Activated T-cell treated with anti-CD3 and anti-CD28 coated beads, Interleukin-2, amount 50 U/mL, for 72 hours (primary cell): ENCODE measurements at places on chromosomes 12 and 14. TPM values are rescaled to one million over a fixed set of nuclear protein-coding genes. Genes with fewer than 3 reads are reported as not detected.

Gene KRT3
- total RNA-seq = not detected

Gene CRIP1
- 146 TPM for total RNA-seq

DNA sequence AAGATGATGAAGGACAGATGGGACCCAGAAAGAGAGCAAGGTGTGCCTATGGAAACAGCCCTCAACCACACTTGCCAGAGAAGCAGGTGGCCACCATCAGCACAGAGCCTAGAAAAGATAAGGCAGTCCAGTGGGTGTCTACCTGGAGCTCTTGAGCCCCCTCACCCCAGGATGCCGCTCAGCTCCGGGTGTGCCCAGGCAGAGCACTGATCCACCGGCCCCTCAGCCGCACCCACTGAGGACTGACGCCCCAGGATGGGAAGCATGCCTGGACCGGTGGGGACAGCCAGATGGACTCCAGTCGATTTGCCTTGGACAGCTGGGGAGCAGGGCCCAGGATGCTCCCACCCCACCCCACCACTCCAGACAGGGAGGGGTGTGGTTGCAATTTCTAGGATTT lies 15.1 kb upstream of the ZFP36L1 start:
- DNase-seq = no peak

- DNase-seq = no peak
These were observed 51.2 kb downstream of the GLRX5 start for GRCh38 chr14:95585953-95586620.

DNA sequence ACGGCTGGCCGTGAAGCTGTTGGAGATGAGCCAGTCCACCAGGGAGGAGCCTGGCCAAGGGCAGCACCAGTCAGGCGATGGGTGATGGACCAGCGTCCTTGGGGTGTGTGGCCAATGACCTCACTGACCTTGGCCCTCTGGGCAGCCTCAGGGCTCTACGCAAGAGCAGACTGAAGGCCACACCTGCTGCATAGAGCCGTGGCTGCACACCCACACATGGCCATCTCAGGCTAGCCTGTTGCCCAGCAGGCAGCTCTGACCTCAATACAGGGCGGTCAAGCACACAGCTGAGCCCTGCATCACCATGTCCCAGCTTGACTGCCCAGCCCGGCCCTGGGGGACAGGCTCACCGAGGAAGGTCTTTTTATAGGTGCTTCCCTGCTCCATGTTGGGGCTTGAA lies 19.2 kb downstream of the PLEK2 start:
- no peak for DNase-seq

GRCh38 chr12:104457746-104458693 lies 1.3 kb downstream of the CHST11 start:
- peak; percentile 66 for DNase-seq

GRCh38 chr14:54493293-54493692 lies 4.5 kb upstream of the GMFB start:
- no peak for DNase-seq
